SJSA1 (cell line): ENCODE measurements at places on chromosomes 11 and 22. TPM values are rescaled to one million over a fixed set of nuclear protein-coding genes. Genes with fewer than 3 reads are reported as not detected.

The OR56B1 gene
- total RNA-seq: not detected in 2 replicates

The TMX2 gene
- total RNA-seq: 76.7 and 132 TPM in 2 replicates

The GDPD4 gene
- not detected in 2 replicates for total RNA-seq

The MMP13 gene
- not detected in 2 replicates for total RNA-seq

The BIRC3 gene
- 0.68 and 5.3 TPM in 2 replicates for total RNA-seq

The SYT9 gene
- total RNA-seq: not detected in 2 replicates

The MMP3 gene
- 0.32 and 0.60 TPM in 2 replicates for total RNA-seq

The KRTAP5-11 gene
- total RNA-seq: not detected in 2 replicates

The OR4C13 gene
- not detected in 2 replicates for total RNA-seq

The MRGPRX3 gene
- not detected in 2 replicates for total RNA-seq

The HBG2 gene
- not detected in 2 replicates for total RNA-seq

The CLDN5 gene
- not detected in 2 replicates for total RNA-seq

GRCh38 chr11:27971171-27971570 lies 136.8 kb downstream of the KIF18A start:
- DNase-seq: no peak

DNA sequence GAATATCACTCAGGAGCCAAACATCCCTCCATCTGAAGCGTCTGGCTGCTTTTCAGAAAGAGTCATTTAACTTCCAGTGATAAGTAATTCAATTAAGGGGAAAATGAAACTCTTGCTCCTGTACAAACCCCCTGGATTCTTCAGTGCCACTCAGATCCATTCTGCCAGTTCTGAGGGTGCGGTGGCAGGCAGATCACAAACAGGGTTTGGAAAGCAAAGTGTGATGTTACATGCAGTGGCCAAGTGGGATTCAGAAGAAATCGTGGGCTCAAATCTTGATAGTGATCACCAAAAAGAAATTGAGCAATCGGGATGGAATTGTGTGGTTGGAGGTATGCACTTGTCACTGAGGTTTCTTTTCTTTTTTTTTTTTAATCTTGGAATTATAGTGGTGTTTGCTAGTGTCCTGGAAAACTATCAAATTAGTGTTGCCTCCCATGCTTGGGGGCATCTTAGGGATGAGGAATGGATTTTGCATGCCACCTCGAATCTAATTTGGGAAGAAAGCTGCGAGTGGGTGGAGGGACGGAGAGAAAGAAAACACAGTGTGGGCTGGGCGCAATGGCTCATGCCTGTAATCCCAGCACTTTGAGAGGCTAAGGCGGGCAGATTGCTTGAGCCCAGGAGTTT lies 22.5 kb upstream of the RTL6 start:
- no peak for DNase-seq

- DNase-seq: no peak
Observed at GRCh38 chr11:131228378-131228777, 142.0 kb upstream of the NTM start.

- DNase-seq: no peak
Observed at GRCh38 chr11:94011478-94011877, 9.7 kb upstream of the HEPHL1 start.

- no peak for DNase-seq
Observed at GRCh38 chr11:8250434-8250833, 13.2 kb downstream of the LMO1 start.

GRCh38 chr22:39725351-39726035 lies 154.9 kb downstream of the CACNA1I start:
- no peak for DNase-seq

- no peak for DNase-seq
Observed at GRCh38 chr11:18223591-18224387, 12.8 kb downstream of the SAA4 start.

- DNase-seq: no peak
Observed at GRCh38 chr11:114172871-114173444, 113.4 kb downstream of the ZBTB16 start.

GRCh38 chr22:47065756-47066615 lies 303.5 kb downstream of the TBC1D22A start:
- DNase-seq: no peak

DNA sequence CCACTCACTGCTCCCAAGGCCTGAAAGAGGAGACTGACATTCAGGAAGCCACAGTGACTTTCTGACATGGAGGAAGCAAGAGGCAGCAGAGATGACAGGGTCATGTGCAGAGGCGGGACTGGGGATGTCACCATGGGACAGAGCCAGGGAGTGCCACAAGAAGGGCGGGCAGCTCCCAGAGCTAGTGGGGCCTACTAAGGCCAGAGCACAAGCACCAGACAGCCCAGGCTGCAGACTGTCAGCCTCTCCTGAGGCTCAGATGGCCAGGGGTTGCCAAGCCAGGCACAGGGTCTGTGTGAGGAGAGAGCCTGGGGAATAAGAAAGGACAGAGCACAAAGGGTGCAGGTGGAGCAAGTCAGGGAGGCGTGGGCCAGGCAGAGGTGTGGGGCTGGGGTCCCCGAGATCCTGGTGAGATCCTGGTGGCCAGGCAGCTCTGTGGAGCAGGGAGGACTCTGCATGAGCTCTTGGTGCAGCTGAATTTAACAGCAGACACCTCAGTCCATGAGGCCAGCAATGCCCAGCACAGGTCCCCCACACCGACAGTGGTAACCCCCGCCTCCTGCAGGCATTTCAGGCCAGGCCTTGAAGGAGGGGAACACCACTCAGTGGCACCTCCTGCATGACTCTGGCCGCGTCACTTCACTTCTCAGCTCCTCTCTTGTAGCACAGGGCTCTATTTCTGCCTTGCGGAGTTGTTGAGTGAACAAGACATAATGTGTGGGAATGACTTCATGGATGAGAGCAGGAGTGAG lies 52.3 kb downstream of the SGSM3 start:
- DNase-seq: no peak

- no peak for DNase-seq
Observed at GRCh38 chr22:26239581-26239980, 70.3 kb downstream of the SEZ6L start.

- no peak for DNase-seq
Observed at GRCh38 chr22:22692707-22693530, 48.5 kb downstream of the GGTLC2 start.

DNA sequence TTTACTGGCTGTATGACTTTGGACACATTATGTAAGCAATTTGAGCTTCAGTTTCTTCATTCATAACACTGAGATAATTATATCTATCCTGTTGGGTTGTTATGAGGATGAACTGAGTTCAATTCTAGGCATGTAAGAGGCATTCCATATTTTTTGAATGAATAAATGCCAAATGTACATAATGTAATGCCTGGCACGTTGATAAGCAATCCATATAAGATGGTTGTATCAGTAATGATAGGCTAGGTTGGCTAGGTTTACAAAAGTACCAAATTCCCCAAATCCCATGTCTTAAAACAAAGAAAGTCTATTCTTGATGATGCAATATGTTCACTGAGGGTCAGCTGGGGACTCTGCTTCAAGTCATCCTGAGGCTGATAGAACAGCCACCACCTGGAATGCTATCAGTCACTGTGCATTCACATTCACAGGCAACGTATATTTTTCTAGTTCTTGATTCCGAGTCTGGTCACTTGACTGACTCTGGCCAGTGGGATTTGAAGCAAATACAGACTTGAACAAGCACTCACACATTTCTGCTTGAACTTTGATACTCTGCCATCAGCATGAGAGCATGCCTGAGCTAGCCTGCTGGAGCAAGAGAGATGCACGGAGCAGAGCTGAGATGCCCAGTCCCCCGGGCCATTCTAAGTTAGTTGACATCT lies 104.0 kb upstream of the TIMP3 start:
- no peak for DNase-seq

GRCh38 chr11:61369372-61370348 lies 7.5 kb downstream of the TMEM138 start:
- DNase-seq: peak; percentile 95

- DNase-seq: peak; percentile 64
Observed at GRCh38 chr22:26735019-26735409, 77.6 kb downstream of the MIAT start.

DNA sequence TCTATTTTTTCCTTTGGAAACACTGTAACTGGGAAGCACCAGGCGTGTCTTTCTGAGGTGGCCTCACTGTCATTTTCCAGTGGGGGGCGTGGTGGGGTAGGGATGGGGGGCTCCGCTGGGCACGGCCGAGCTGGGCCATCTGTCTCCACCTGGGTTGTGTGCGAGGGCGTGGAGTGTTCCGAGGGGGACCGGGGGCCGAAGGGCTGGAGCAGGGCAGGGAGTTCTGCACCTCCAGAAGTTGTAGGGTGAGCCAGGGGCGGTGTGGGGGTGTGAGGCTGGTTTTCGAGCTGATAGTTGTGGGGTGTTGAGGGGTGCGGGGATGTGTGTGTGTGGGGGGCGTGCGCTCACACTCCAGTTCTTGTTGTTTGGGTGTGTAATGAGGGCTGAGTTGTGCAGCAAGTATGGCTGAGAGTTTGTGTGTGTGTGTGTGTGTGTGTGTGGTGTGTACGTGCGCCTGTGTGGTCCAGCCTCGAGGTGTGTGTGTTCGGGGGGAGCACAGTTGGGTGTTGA lies 10.8 kb downstream of the YPEL4 start:
- no peak for DNase-seq

DNA sequence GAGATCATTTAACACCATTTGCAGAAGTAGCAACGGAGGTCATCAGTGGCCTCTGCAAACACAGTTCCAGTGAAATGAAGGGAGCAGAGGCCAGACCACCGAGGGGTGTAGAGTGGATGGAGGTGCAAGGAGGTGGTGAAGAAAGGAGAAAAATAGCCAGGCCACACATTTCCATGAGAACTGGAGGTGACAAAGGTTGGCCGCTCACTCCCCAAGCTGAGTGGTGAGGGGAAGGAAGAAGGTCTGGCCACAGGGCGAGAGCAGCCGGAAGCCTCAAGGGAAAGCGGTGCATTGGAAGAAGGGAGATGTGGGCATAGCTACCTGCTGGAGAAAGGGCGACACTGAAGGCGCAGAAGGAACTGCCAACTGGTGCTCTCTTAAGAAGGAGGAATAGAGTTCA lies 20.1 kb upstream of the TMPRSS4 start:
- no peak for DNase-seq

GRCh38 chr11:65648997-65649493 lies 11.1 kb downstream of the SIPA1 start:
- DNase-seq: no peak

DNA sequence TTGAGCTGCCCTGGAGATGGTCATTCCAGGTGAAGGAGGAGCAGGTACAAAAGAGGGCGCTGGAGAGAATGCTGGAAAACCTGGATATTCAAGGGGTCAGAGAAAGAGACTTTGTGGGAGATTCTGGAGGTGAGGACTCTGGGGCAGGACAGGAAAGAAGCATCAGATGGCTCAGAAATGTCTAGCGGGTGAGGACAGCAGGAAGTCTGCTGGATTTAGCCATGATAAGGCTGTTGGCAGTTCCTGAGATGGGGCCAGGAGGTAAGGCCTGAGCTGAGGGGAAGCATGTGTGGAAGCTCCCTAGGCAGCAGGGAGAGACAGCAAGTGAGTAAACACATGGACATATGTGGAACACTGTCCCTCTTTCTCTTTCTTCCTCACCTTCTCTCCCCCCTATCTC lies 1.5 kb downstream of the UPB1 start:
- DNase-seq: no peak

DNA sequence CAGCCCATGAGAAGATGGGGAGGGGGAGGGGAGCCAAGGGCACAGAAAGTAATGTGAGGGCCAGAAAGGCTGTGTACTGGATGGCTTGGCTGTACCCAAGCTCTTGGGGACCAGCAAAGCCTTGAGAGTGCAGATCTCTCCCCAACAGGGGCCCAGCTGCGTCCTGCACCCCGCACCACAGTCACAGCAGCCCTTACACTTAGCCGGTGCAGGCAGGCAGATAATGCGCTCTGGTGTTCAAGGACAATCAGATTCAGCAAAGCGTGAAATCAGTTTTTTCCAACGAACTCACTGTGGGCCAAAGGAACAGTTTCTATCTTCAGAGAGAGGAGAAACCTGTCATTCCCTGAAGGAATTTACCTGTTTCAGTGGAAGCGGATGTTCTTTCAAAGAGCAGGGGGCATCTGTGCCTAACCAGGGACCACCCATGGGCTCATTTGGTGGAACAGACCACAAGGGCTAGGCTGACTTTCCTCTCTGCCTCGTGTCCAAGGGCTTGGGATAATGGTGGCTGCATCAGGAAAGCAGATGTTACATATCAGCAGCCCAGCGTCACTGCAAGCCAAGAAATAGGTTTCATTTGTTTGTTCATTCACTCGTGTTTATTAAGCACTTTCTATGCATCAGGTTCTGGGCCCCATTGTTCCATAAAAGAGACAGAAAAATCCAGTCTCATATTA lies 81.2 kb upstream of the SPON1 start:
- DNase-seq: no peak

GRCh38 chr22:20141186-20142077 lies 9.4 kb downstream of the CCDC188 start:
- DNase-seq: no peak

- no peak for DNase-seq
Observed at GRCh38 chr22:34099278-34099677, 179.0 kb upstream of the LARGE1 start.

GRCh38 chr11:65558002-65558929 lies at the start of gene LTBP3:
Gene LTBP3, minus strand, starts transcription at chr11:65558359. Its CDS starts 400 bp downstream, at chr11:65557959.
- DNase-seq: peak; percentile 87
